ENCODE measurements at places on chromosomes 12 and 14. TPM values are rescaled to one million over a fixed set of nuclear protein-coding genes. Genes with fewer than 3 reads are reported as not detected.

Gene SSPN
- total RNA-seq = 3.7 TPM

Gene IL22
- total RNA-seq = not detected

Gene LRP1-AS
- total RNA-seq = not detected

Gene BMAL2
- 62.2 TPM for total RNA-seq

Gene SDSL
- total RNA-seq = 1.6 TPM

Gene AGAP2
- total RNA-seq = 25.6 TPM

Gene HOXC4
- not detected for total RNA-seq

Gene TSHR
- under 0.01 TPM for total RNA-seq

Gene KRT78
- total RNA-seq = 1.9 TPM

Gene GLIPR1L1
- not detected for total RNA-seq

Gene KERA
- 3.0 TPM for total RNA-seq

Gene GPR135
- total RNA-seq = 5.9 TPM

Gene GAS2L3
- total RNA-seq = 88.0 TPM

Gene KRT80
- total RNA-seq = not detected

Gene OSGEP
- 36.8 TPM for total RNA-seq

Gene SLC2A14
- not detected for total RNA-seq

Gene C12orf50
- not detected for total RNA-seq

Gene LTB4R
- 1.6 TPM for total RNA-seq

Gene TMEM132C
- 4.8 TPM for total RNA-seq

Gene UNC119B
- total RNA-seq = 11.9 TPM

Gene ADAMTS20
- 0.47 TPM for total RNA-seq

Gene KRT73
- total RNA-seq = not detected

Gene TEX22
- total RNA-seq = 0.31 TPM

Gene OTUB2
- total RNA-seq = 5.6 TPM

Gene LTBR
- total RNA-seq = 1.9 TPM

Gene KCNH3
- 7.5 TPM for total RNA-seq

Gene FAIM2
- total RNA-seq = 22.3 TPM

Gene TAC3
- total RNA-seq = 1.6 TPM

Gene GYS2
- total RNA-seq = not detected

Gene DPPA3
- total RNA-seq = not detected

Gene LMO3
- 363 TPM for total RNA-seq

Gene OTOGL
- 0.62 TPM for total RNA-seq

Gene AMIGO2
- 8.1 TPM for total RNA-seq

Gene PTGER2
- not detected for total RNA-seq

Gene KRT77
- total RNA-seq = not detected

Measured in occipital lobe (tissue), 3 donors.